ENCODE measurements at places on chromosomes 11 and 22.

DNA sequence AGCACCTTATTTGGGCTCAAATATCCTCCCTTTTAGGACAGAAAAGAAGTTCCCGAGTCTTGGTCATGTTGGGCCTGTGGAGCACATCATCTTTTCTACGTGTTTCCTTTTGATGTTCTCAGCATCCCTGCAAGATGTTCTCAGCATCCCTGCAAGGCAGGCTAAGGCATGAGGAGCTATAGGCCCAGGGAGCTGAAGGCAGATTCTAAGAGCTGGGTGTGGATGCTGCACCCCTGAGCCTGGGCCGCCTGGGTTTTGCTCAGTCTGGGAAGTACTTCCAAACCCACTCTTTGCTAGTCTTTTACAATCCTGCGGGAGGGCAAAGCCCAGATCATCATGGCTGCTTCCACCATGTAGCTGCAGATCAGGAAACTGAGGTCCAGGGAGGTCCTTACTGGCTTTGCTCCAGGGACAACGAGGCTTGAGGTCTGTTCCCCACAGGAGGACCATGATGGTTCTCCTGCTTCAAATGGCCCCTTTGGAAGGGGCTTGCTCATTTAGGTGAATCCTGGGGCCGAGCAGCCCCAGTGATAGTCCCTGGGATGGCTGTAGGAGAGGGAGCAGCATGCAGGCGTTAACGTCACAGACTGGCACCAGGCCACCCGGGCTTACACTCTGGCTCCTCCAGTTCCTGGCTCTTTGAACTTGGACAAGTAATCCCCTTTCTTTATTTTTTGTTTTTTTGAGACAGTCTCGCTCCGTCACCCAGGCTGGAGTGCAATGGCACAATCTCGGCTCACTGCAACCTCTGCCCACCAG lies 10.6 kb downstream of the LRRC75B start:
- no peak for DNase-seq

GRCh38 chr11:6094186-6094585 lies 13.3 kb upstream of the OR56B4 start:
- DNase-seq: no peak

GRCh38 chr11:73965076-73965763 lies 14.4 kb downstream of the DNAJB13 start:
- DNase-seq: no peak

DNA sequence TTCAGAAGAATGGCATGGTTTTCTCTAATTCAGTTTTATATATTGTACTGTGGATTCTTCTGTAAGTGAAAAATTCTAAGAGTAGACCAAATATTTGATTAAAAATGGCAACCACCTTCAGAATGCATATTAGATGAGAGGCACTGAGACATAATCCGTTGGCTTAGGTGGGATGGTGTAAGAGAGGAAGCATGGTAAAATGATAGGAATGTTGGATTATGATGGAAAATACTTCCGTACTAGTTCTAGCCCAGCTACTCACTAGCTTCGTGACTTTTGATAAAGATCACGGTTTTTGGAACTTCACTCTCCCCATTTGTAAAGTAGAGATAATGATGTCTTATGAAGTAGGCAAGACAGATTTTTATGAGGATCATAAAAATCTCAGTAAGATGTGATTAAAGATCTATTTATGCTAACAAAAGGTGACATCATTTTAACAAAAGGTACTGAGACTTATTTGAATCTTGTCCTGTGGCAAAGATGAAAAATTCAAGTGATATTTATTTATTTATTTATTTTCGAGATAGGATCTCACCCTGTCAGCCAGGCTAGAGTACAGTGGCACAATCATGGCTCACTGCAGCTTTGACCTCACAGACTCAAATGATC lies 37.5 kb downstream of the UVRAG start:
- no peak for DNase-seq

DNA sequence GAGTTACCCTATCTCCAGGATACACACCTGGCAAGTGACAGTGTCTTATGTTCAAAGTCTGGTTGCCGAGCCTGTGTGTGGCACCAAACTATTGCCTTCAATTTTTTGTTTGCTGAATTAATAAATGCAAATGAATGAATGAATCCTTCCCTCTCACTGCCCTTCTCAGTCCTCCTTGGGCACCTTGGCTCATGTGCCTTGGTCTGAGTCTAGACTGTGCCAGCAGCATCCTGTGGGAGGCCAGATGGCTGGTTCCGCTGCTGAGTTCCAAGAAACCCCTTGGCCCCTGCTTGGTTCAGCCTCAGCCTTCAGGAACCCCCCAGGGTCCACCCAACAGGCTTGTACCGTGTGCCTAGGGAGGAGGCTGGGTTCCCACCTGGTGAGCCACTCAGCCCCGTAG lies 31.0 kb downstream of the TOB2 start:
- DNase-seq: no peak

- no peak for DNase-seq
Observed at GRCh38 chr22:20459152-20459542, 21.5 kb upstream of the SCARF2 start.

DNA sequence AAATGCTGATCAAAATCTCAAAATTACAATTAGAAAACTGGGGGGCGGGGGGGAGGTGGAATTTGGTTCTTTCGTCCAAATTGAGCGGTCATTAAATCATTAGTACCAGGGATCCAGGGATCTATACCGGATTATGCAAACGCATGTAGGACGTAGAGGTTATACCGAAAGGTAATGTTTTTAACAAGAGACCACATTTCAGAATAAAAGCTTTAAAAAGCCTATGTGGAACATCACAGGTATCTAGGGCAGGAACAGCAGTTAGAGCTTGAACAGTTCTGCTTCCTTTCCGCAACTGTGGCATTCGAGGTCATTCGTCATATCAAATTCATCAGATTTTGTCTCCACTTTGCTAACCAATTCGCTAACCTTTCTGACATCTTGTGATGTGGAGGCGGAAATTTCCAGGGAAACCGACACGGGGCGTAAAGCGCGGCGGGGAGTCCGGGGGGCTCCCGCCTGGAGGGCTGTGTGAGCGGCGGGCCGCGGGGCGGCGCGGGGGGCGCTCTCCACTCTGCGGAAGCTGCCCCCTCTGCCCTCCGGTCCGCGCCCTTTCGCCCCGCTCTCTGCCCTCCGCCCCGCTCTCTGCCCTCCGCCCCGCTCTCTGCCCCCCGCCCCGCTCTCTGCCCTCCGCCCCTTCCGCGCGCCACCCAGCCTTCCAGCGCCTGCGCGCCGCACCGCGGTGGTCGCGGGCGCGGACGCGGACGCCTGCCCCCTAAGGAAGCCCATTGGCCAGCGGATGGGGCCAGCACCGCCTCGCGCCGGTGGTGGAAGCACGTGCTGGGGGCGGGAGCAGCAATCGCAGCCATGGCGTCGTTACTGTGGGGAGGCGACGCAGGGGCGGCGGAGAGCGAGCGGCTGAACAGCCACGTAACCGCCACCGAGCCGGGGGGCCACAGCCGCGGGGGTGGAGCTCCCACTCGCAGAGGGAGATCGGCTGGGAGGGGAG lies at the start of gene DDX25:
DDX25 (plus strand) TSS at position 798 of the 949 bp plus-strand sequence; CDS start at position 808, 10 bp downstream.
- peak; percentile 18 for DNase-seq

GRCh38 chr11:109123816-109124787 lies 297.9 kb upstream of the C11orf87 start:
- DNase-seq: no peak

GRCh38 chr11:78583889-78584288 lies 9.2 kb upstream of the NARS2 start:
- no peak for DNase-seq

GRCh38 chr11:9692691-9693090 lies 28.8 kb downstream of the SWAP70 start:
- DNase-seq: no peak

- DNase-seq: no peak
Observed at GRCh38 chr11:35723493-35723892, 60.9 kb downstream of the TRIM44 start.

- DNase-seq: no peak
Observed at GRCh38 chr11:37171451-37171850, 573.4 kb upstream of the RAG2 start.

Data from stimulated activated CD8-positive, alpha-beta memory T cell treated with anti-CD3 and anti-CD28 coated beads, Interleukin-2, amount 100 ng/mL, for 48 hours (primary cell).